ENCODE measurements at places on chromosomes 1 and 21.

GRCh38 chr1:20216574-20216973 lies 30.3 kb upstream of the PLA2G2C start:
- DNase-seq: peak; percentile 22

GRCh38 chr1:203361945-203362719 lies 11.2 kb upstream of the FMOD start:
- no peak for DNase-seq

GRCh38 chr1:152020849-152021248 lies 16.0 kb downstream of the S100A11 start:
- no peak for DNase-seq

GRCh38 chr1:8739377-8739776 lies 78.1 kb downstream of the RERE start:
- DNase-seq: no peak

- no peak for DNase-seq
Measured at GRCh38 chr1:178500936-178501554, 4.3 kb upstream of the CLEC20A start.

- no peak for DNase-seq
Measured at GRCh38 chr1:148362626-148363438, 120.3 kb downstream of the PPIAL4G start.

- DNase-seq: no peak
Measured at GRCh38 chr1:92486251-92487077, at the start of gene GFI1. TSS of gene GFI1 (minus strand) at chr1:92486925. CDS start at chr1:92483487, 3,438 bp downstream.

DNA sequence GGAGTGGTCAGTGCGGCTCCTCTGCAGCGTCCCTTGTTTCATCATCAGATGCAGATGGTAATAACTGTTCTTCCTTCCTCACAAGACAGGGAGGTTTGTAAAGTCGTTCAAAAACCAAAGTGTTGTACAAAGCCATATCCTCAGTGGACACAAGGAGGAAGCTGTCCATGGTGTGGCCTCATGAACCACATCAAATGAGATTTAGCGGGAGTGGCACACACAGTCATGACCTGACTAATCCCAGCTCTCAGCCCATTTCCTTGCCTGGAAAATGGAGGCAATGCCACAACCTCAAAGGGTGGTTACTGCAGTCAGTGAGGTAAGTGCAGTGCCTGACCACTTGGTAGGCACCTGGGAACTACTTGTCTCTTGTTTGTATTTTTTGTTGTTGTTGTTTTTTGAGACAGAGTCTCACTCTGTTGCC lies 13.4 kb downstream of the ENTREP3 start:
- DNase-seq: no peak

DNA sequence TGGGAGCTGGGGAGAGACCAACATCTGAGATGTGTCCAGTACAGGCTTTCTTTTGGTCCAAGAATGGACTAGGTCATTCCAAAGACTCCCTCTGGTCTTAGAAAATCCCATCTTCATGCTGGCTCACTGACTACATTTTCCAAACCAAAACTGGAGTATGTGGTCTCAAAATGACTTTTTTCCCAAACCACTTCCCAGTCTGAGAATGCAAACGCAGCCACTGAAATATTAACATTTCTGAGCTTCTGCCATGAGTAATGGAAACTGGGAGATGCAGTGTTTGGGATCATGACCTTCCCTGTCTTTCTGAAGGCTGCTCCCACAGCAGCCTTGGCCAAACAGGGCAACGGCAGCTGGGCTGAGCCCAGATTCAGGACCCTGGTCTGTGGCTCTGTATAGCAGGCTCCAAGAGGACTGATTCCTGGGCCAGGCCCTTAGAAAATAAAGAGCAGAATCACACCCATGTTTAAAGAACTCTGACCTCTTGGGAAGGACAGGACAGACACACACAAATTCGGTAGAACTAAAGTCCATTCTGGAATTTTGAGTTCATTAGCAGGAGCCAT lies 62.1 kb upstream of the CNTN2 start:
- DNase-seq: no peak
